ENCODE measurements at places on chromosomes 13 and 19. TPM values are rescaled to one million over a fixed set of nuclear protein-coding genes. Genes with fewer than 3 reads are reported as not detected.

GRCh38 chr13:64457976-64458375 lies 2772.2 kb downstream of the PCDH9 start:
- H3K27me3 ChIP-seq: no peaks in the 10 kb centered on the region
- no peaks in the 10 kb centered on the region for H3K36me3 ChIP-seq
- DNase-seq: no peak

- DNase-seq: no peak
- no peaks in the 10 kb centered on the region for H3K4me1 ChIP-seq
- no peak overlapping the region for H3K27ac ChIP-seq
Observed at GRCh38 chr13:110652231-110652730, 36.9 kb downstream of the NAXD start.

Gene A1BG
- 1.9 TPM for total RNA-seq

- no peak overlapping the region for H3K27ac ChIP-seq
- no peaks in the 10 kb centered on the region for H3K4me1 ChIP-seq
- no peaks in the 10 kb centered on the region for H3K27me3 ChIP-seq
- no peak for DNase-seq
- no peaks in the 10 kb centered on the region for H3K36me3 ChIP-seq
Observed at GRCh38 chr13:84730376-84730775, 848.1 kb upstream of the SLITRK1 start.

Gene CCDC124
- total RNA-seq: 94.2 TPM

- no peaks in the 10 kb centered on the region for H3K27me3 ChIP-seq
- H3K36me3 ChIP-seq: no peaks in the 10 kb centered on the region
- peak overlapping the region; percentile 83 for H3K27ac ChIP-seq
- no peak for DNase-seq
Observed at GRCh38 chr13:36817996-36818803, 822 bp upstream of the RFXAP start.

GRCh38 chr19:54430306-54431254 lies 15.3 kb downstream of the TTYH1 start:
- peak overlapping the region; percentile 21 for H3K4me3 ChIP-seq
- DNase-seq: peak; percentile 72
- peaks cover 20% of the 10 kb centered on the region for H3K4me1 ChIP-seq
- peaks cover 58% of the 10 kb centered on the region for H3K27me3 ChIP-seq
- H3K27ac ChIP-seq: no peak overlapping the region

GRCh38 chr13:93248627-93249047 lies 22.0 kb downstream of the GPC6 start:
- no peak overlapping the region for H3K4me3 ChIP-seq
- no peaks in the 10 kb centered on the region for H3K36me3 ChIP-seq
- no peak overlapping the region for H3K27ac ChIP-seq
- no peak for DNase-seq
- H3K27me3 ChIP-seq: no peaks in the 10 kb centered on the region

- no peak overlapping the region for H3K27ac ChIP-seq
- peak; percentile 17 for DNase-seq
- H3K36me3 ChIP-seq: no peaks in the 10 kb centered on the region
- H3K27me3 ChIP-seq: no peaks in the 10 kb centered on the region
- no peak overlapping the region for H3K4me3 ChIP-seq
Observed at GRCh38 chr13:33032037-33032625, 15.9 kb downstream of the KL start.

DNA sequence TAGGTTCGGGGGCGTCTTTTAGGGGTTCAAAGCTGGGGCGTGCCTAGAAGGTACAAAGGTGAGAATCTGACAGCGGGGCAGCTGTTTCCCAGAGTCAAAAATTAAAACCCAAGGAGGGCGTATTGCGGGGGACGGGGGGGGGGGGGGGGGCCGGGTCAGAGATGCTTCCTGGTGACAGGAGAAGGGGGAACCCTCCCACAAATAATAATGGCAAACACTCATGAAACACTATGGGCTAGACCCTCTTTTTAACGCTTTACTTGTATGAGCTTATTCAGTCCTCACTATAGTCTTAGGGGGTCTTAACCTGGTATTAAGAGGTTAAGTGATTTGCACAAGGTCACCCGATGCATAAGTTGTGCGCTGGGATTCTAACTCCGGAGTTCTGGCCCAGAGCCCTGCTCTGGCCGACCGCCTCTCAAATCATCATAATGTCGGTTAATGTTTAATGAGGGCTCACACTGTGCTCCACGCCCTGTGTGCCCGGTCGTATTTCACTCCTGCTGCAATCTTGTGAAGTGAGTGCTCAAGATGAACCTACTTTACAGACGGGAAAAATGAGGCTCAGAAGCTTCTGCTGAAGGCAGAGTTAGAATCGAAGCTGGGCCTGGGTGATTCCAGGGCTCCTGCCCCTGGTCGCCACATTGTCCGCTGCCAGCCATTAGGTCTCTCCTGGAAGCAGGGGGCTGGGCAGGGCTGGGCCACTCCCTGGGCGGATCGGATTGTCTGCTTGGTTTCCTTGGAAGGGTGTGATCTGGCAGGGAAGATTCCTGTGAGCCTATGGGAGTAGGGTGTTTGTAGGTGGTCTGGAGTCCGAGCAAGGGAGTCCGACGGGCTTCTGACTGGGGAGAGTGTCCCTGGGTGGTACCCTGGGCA lies 964 bp downstream of the PAK4 start:
- no peaks in the 10 kb centered on the region for H3K27me3 ChIP-seq
- peaks cover 65% of the 10 kb centered on the region for H3K4me1 ChIP-seq
- H3K4me3 ChIP-seq: peak overlapping the region; percentile 84
- H3K36me3 ChIP-seq: no peaks in the 10 kb centered on the region
- DNase-seq: no peak

DNA sequence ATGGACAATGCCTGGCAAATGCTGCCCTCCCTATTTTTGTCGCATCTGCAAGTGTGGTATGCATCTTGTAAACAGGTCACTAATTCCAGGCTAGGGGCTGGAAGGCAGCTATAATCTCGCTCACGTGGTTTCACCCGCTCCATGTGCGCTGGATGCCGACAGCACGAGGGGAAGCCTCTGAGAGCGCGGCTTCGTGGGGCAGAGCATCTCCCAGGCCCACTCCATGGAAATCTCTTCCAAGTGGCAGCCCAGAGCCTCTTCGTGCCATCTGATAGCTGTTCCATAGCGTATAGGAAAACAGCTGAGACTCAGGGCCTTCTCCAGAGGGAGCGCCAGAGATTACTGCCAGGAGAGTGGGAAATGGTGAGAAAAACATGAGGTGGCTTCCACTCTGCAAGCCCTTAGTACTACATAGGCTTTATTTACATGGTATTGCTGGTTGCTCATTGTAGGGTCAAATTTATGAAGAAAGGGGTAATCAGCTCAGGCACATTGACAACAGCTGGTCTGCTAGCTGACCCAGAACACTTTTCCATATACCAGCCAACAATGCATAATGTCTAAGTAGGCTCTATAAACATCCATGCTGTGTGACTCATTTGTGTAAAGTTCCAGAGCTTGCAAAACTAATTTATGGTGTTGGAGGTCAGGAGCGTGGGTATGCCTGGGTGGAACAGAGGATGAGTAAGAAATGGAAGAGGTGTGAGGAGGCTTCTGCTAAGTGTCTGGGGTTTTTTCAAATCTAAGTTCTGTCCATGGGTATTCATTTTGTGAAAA lies 165.2 kb downstream of the SHISA2 start:
- H3K36me3 ChIP-seq: no peaks in the 10 kb centered on the region
- H3K4me1 ChIP-seq: no peaks in the 10 kb centered on the region
- no peak overlapping the region for H3K27ac ChIP-seq
- no peak for DNase-seq
- peaks cover 10% of the 10 kb centered on the region for H3K27me3 ChIP-seq

Gene ATP5F1D
- 549 TPM for total RNA-seq

DNA sequence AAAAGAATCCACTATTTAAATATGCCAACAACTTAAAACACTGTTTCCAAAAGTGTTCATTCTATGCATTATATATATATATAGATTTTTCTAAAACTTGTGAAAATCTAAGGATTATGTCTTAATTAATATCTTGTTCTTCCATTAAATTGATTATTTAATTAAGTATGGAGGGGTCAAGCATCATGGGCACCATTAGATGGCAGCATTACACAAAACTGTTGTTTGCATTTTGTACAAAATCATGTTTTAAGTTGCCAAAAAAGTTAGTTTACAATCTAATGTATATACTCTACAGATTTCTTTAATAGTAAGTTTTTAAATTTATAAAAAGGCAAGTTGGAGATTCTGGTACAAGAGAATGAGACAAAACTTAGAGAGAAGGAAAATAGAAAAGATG lies 213.2 kb upstream of the EDNRB start:
- peaks cover 3% of the 10 kb centered on the region for H3K27me3 ChIP-seq
- no peaks in the 10 kb centered on the region for H3K4me1 ChIP-seq
- H3K4me3 ChIP-seq: no peak overlapping the region
- no peaks in the 10 kb centered on the region for H3K36me3 ChIP-seq
- no peak overlapping the region for H3K27ac ChIP-seq
- no peak for DNase-seq

- peaks cover 5% of the 10 kb centered on the region for H3K4me1 ChIP-seq
- no peak overlapping the region for H3K4me3 ChIP-seq
- peaks cover 64% of the 10 kb centered on the region for H3K27me3 ChIP-seq
- DNase-seq: no peak
Observed at GRCh38 chr19:19262190-19263057, 10.7 kb downstream of the TM6SF2 start.

DNA sequence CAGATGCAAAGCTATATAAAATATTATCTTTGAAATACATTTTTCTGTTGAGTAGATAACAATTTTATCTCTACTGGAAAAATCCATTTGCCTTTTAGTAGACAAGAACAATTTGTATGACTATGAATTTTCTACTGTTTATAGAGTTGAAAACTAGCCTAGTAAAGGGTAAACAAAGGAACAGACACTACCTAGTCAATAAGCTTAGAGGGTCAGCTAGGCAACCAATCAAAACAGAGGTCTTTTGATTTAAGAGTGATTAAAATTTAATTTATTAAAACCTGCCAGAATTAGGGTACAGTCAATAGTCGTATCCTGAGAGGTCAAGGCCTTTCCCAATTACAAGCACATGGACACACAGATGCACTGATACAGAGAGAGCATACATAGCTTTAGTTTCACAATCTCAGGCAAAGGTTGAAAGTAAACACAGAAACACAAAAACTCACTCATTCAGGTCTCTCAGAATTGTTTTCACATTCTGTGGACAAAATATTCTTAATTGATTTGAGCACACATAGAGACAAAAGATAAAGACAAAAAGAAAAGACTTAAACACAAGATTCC lies 24.5 kb upstream of the GPC6 start:
- no peaks in the 10 kb centered on the region for H3K27me3 ChIP-seq
- no peak for DNase-seq
- H3K36me3 ChIP-seq: no peaks in the 10 kb centered on the region
- no peak overlapping the region for H3K27ac ChIP-seq

DNA sequence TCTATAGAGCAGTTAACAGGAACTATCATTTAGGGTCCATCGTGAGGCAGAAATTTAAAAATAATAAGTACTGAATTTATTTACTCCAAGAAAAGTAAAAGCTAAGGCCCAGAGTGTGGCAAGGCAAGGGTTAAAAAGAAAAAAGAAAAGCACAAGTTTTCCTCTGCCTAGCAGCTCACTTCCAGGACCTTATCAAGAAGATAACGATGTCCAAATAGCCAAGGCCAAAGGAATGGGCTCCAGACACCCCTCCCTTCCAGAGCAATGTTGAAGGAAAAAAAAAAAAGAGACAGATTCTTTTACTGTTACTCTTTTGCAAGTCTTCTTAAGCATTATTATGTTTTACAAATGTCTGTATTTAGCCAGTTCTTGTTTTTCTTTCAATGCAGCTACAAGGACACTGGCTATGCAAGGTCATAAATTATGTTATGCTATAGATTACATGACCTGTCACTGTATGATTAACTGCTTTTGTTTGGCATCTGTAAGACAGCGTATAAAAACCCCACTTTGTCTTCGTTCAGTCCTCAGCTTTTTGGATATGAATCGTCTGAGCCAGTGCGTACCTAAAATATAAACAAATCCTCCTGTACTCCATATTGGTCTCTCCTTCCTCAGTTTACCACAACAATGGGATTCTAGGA lies 2.9 kb upstream of the ZNF700 start:
- no peaks in the 10 kb centered on the region for H3K27me3 ChIP-seq
- H3K4me3 ChIP-seq: no peak overlapping the region
- no peaks in the 10 kb centered on the region for H3K36me3 ChIP-seq
- no peak for DNase-seq

GRCh38 chr19:40596608-40597328 lies 4.4 kb upstream of the LTBP4 start:
- H3K27me3 ChIP-seq: peaks cover 37% of the 10 kb centered on the region
- H3K4me1 ChIP-seq: peaks cover 54% of the 10 kb centered on the region
- no peaks in the 10 kb centered on the region for H3K36me3 ChIP-seq
- H3K4me3 ChIP-seq: peak overlapping the region; percentile 29

DNA sequence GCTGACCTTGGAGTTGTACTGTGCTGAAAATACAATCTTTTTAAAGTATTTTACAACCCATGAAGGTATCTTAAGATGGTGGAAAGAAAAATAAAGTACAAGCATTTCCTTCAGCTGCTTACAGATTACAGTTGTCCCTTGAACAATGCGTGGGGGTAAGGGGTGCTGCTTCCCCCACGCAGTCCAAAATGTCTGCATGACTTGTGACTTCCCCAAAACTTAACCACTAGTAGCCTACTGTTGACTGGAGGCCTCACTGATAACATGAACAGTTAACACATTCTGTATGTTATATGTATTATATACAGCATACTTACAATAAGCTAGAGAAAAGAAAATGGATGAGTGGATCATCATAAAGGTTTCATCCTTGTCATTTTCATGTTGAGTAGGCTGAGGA lies 45.3 kb upstream of the ZNF599 start:
- H3K4me1 ChIP-seq: no peaks in the 10 kb centered on the region
- no peak for DNase-seq
- no peak overlapping the region for H3K27ac ChIP-seq
- H3K27me3 ChIP-seq: no peaks in the 10 kb centered on the region
- H3K36me3 ChIP-seq: no peaks in the 10 kb centered on the region

GRCh38 chr13:70483599-70484276 lies 375.5 kb upstream of the KLHL1 start:
- DNase-seq: no peak
- no peak overlapping the region for H3K4me3 ChIP-seq
- H3K27me3 ChIP-seq: no peaks in the 10 kb centered on the region
- H3K27ac ChIP-seq: no peak overlapping the region

- no peak overlapping the region for H3K27ac ChIP-seq
- H3K27me3 ChIP-seq: no peaks in the 10 kb centered on the region
- no peak for DNase-seq
- H3K4me3 ChIP-seq: no peak overlapping the region
- no peaks in the 10 kb centered on the region for H3K4me1 ChIP-seq
- no peaks in the 10 kb centered on the region for H3K36me3 ChIP-seq
Observed at GRCh38 chr13:75645141-75645540, 9.0 kb downstream of the LMO7 start.

DNA sequence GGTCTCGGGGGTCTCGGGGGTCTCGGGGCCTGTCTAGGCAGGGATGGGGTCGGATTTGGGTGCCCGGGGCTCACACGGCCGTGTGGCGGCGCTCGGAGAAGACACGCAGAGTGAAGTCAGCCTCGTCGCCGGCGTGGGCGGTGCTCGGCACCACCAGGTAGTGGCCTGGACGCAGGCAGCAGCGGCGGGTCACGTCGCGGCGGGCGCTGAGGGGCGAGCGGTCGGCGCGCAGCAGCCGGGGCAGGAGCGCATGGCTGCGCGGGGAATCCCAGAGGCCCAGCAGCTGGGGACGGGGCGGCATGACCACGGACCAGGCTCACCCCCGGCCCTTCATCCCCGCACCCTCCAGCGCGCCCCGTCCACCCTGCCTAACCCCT lies 8.2 kb downstream of the CAPN12 start:
- DNase-seq: peak; percentile 29
- H3K36me3 ChIP-seq: peaks cover 5% of the 10 kb centered on the region
- H3K4me3 ChIP-seq: peak overlapping the region; percentile 38
- peaks cover 34% of the 10 kb centered on the region for H3K4me1 ChIP-seq

Gene ZNF575
- 1.6 TPM for total RNA-seq
